M059J (cell line): ENCODE measurements at places on chromosomes 6 and 20. TPM values are rescaled to one million over a fixed set of nuclear protein-coding genes. Genes with fewer than 3 reads are reported as not detected.

DNA sequence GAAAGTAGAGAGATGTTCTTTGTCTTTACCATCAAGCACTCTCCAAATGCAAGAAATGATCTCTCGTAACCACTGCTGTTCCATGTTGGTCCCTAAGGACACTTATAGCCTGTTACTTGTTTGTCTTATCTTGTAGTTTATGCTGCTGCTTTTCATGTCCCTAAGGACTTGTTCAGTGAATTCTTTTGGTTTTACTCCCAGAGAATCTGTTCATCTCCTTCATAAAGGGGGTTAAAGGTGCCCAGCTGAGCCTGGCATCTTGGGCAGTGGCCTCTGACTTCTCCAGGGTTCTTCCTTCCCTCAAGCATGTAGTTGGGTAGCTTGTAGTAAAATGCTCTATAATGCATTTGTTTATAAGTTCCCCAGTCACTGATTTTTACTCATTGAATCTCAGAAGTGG lies 864 bp upstream of the PKIG start:
- DNase-seq: no peak

RAB23 gene
- total RNA-seq: 47.9 and 60.5 TPM in 2 replicates

DNA sequence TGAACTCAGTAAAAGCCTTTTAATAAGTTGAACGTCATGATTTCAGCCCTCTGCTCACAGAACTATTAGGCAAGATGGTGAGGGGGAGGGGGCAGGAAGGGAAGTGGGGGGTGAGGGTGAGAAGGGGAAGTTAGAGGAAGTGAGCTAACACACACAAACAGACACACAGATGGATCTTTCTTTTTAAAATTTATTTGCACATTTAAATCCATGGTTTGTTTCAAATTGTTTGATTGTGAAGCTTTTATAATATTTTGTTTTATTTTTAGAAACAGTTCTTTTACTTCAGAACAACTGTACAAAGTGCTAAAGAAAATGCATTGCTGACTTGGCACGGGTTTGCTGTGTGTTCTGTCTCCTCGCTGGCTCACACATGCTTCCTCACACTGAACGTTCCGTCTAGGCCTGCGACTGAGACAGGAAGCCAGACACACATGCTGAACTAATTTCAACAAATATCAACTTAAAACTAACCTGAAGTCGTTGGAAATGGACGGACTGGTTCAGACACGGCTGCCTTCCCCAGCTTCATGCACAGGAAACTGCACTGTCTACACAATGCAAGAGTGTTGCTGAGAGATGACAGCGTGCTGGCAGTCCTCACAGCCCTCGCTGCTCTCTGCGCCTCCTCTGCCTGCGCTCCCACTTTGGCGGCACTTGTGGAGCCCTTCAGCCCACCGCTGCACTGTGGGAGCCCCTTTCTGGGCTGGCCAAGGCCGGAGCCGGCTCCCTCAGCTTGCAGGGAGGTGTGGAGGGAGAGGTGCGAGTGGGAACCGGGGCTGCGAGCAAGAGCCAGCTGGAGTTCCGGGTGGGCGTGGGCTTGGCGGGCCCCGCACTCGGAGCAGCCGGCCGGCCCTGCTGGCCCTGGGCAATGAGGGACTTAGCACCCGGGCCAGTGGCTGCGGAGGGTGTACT lies 8.1 kb upstream of the ZBP1 start:
- DNase-seq: no peak

LGSN gene
- total RNA-seq: 0.07 TPM in 1 of 2 replicates, not detected in the other

- no peak for DNase-seq
Observed at GRCh38 chr20:11920083-11920482, 2.4 kb downstream of the BTBD3 start.

GRCh38 chr6:98929498-98930060 lies 18.2 kb downstream of the FBXL4 start:
- peak; percentile 4 for DNase-seq

- no peak for DNase-seq
Observed at GRCh38 chr6:12269110-12269509, 21.1 kb upstream of the EDN1 start.

DNA sequence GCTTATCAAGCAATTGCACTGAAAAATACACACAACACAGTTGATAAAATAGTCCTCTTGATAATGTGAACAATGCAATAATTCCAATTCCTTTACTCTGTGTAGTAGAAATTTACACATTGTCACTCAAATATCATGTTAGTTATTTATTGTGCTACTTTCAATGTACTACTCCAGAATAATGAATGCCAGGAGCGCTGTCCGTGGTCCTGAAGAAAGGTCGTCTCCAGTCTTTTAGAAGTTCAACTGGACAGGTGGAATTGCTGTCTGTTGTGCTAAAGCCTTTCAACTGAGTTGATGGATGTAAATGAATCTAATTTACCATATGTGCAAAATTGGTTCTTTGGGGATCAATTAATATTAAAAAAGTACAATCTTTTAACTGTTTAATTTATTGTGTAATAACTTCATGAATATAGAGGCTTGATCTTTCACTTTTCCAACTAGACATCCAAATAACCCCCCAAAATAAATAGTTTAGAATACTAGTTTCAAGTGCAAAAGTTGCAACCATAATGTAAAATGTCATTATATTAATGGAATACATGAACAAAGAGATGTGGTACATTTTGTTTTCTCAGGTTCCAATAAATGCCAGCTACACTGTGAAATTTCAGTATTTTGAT lies 3.2 kb downstream of the GRIK2 start:
- peak; percentile 65 for DNase-seq

DNA sequence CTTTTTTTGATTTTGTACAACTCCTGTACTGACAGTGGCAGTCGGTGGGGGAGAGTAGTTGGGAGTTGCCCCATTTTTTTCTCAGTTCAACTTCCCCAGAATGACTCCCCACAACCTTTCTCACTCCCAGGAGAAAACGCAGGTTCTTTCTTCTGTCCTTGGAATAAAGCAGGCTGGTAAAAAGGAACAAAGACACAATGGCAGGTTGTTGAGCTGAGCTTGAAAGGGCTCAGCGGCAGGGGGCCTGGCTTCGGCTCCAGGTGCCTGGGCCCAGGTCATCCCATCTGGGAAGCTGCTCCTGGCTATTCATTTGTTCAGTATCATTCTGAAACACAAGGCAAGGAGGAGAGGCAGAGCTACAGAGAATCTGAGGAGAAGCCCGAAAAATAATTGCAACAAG lies 46.2 kb downstream of the PROKR2 start:
- no peak for DNase-seq

- no peak for DNase-seq
Observed at GRCh38 chr6:29965563-29965872, 23.2 kb downstream of the HLA-A start.
